ENCODE measurements at places on chromosomes 2 and 18.

GRCh38 chr2:12719400-12720277, 2.9 kb downstream of the TRIB2 start:
- no peak for DNase-seq

GRCh38 chr2:122421775-122422174, 666.3 kb downstream of the TSN start:
- no peak for DNase-seq

DNA sequence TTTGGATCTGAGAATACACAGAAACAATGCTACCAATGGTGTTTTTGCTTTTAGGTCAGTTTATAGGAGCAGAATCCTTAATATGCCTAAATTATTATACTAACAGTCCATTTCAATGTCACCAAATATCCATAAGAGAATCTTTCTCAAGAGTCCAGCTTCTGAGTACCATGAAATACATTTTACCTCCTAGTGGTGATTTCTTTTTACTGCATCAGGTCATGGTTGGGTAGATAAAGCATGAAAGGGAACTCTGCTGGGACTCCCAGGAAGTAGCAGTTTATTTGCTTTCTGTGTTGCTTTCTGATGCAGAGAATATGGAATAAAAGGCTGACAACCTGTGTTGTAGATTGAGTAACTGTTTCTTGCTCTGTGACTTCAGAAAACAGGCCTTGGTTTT, 115.6 kb downstream of the PPP1R1C start:
- no peak for DNase-seq

DNA sequence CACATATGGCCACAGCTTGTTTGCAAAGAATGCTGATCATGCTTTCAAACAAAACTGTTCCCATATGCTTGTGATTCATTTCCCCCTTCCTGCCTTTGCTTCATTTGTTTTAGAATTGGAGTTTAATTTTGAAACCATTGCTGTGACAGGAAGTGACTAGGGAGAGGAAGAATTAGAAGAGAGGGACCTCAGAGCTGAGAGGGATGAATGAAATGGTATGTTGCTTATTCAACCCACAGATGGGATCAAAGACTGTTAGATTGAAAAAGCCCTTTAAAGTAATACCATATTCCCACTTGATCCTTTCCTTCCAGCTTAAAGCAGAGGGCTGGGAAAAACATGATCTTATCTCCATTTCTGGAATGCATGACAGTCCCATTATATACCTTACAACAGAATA, 106.2 kb upstream of the RNF152 start:
- DNase-seq, result no peak

GRCh38 chr2:30583204-30583749, 136.2 kb downstream of the LCLAT1 start:
- no peak for DNase-seq

DNA sequence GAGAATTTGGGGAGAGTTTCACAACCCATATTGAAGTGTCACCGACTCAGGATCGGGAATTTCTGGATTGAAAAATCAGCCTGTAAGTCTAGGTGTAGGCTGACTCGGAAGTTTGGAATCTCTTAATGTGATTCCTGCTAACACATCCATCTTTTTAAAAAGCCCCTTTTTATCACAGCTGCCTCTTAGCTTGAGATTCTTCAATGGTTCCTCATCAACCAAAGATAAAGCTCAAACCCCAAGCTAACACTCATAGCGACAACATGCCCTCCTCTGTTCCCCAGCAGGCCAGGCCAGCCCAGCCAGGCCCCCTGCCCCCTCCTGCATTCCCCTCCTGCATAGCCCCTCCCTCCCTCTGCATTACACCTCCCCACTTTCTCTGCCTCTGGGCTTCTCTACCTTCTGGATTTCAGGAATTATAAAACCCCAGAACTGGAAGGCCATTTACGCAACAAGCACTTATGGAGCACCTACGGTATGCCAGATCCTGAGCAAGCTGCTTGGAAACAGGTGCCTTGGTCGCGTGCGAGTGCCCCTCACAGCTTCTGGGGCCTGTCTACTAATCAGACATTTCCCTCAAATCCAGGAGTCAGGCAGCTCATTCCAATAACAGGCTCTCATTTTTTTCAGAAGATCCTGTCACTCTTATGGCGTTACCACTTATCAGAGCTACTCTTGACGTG, 63.4 kb downstream of the EMX1 start:
- DNase-seq, result no peak

- no peak for DNase-seq
Measured at GRCh38 chr2:56191617-56192016, 7.8 kb downstream of the CCDC85A start.

DNA sequence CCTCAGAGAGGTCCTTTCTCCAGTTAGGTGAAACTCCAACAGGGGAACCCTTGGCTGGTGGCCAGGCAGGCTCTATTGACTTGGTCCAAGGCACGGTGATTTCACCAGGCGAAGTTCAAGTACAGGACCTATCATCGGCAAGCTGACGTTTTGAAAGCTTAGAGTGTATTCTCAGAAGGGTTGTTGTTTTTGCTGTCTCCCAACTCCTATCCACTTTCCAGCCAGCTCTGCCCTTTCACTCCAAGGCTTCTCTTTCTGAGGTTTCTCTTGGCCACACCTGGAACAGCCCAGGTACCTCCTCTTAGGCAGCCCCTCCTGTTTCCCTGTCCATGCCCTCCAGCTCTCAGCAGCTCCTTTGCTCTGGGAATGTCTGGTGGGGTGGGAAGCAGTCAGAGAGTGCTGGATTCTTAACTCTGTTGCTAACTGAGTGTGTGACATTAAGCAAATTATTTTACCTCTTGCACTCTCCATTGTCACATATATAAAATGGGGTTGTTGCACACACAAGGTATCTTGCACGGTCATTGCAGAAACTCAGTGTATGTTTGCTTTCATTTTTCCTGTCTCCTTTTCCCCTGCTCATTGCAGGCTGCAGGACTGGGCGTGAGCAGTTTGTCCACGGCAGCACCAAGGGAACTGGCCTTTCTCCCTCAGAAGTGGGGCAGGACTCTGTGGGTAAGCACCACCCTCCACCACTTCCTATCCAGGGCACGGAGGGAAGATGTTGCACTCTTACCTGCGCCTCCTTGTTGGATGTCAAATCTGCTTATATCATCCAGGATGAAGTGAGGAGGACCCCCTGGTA, 30.2 kb downstream of the CAPN13 start:
- no peak for DNase-seq

DNA sequence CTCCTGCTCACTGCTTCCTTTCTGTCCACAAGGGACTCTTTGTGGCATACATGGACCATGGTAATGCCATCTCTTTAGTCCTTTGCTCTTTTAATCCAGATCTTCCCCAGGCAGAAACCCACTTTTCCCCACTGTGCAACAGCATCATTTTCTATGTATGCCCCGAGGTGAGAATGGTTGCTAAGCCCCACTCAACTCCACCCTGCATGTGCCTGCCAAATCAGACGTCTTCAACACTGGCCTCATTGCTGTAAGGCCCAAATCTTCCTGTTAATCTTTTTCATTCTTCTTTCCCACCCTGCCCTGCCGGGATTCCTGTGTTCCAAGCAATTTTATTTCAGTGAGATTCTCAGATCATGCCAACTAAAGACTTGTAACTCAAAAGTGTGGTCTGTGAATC, 328.4 kb downstream of the PAX3 start:
- no peak for DNase-seq

DNA sequence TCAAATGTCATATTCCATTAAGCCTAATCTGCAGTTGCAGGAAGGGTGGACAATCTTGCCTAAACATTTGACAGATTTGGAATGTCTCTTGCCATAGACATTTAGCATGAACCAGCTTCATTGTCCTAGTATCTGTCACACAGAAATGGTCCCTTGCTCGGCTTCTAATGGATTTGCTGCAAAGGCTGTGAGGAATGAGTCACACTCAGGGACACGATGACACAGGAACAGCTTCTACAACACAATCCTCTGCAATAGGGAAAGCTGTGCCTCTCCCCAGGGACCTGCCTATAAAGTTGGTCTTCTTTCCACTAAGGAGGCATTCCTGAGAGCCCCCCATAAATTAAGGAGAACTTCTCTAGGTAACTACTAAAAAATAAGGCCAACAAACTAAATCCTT, 155.1 kb upstream of the L3MBTL4 start:
- no peak for DNase-seq

GRCh38 chr2:112876257-112876970, 34.6 kb upstream of the IL37 start:
- DNase-seq, result no peak

DNA sequence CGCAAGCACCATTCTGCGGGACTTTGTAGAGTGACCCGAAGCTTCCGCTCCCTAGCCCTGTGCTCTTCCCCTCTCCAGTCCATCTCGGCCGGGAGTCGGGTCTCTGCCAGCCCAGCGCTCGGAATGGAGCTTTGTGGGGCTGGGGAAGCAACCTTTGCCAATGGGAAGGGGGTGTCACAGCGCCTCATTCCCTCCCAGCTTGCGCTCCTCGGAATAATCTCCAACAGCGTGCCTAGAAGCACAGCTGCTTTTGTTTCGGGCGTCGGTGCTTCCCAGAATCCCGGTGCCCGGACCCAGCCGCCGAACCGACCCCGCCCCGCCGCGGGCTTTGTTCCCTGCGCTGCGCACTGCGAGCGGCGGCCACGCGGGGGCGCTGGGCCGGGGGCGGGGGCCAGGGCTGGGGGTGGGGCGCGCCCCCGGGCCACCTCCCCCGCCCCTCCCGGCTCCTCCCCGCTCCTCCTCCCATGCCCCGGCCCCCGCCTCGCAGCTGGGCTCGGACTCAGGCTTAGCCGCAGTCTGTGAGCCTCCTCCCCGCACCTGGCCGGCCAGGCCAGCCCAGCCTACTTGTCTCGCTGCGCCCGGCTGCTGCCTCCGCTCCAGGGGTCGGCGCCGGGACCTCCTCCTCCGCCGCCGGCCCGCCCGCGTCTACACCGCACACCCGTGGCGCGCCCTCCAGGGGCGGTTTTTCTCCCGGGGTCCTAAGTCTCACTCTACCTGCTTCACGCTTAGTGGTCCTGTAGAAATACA, 77.7 kb upstream of the SMAD2 start:
- peak; percentile 22 for DNase-seq

GRCh38 chr2:216799873-216800431, 59.9 kb downstream of the TNP1 start:
- no peak for DNase-seq

DNA sequence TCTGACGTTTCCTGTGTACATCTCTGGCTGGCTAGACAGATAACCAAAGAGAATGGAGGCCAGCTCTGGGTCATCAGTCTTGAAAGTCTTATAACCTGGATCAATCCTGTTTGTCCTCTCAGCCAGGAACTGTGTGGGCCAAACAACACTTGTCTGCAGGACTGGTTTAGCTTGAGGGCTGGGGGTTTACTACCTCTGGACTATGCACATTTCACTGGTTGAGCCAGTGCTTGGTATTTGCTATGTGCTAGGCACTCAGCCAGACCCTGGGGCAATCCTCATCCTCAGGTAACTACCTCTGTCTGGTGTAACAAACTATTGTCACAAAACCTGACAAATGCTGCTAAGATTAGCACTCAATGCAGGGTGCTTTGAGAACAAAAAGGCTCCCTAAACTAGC, 169.7 kb downstream of the HAUS1 start:
- DNase-seq, result no peak

DNA sequence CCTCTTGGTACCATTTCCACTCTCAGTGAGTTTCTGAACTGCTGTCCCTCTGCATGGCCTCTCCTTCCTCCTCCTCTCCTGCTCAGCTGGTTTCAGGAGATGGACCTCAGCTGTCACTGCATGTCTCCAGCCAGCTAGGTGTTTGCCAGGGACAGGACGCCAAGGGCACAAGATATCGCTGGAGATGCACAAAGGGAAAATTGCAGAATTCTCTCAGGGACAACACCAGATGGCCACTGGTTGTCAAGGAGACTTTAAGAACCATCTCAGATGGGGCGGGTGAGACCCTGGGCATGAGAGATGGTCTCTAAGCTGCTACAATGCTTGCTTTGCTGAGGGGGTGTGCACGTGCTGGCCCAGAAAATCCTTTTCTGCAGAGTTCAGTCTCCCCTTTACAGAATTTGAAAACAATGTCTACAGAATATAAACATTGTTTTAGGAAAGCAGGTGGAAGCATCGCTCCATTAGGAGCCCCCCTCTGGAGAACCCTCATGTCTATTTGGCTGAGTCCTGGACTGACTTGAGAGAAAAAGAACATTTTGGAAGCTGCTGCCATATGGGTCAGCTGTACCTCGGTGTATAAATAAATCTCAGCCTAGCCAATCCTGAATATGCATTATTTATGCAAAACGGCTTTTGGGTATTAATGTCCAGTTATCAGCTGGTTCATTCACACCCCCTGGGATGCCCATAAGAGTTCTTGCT, 57.8 kb upstream of the SPP2 start:
- no peak for DNase-seq

GRCh38 chr18:240175-240574, 27.7 kb downstream of the THOC1 start:
- no peak for DNase-seq

DNA sequence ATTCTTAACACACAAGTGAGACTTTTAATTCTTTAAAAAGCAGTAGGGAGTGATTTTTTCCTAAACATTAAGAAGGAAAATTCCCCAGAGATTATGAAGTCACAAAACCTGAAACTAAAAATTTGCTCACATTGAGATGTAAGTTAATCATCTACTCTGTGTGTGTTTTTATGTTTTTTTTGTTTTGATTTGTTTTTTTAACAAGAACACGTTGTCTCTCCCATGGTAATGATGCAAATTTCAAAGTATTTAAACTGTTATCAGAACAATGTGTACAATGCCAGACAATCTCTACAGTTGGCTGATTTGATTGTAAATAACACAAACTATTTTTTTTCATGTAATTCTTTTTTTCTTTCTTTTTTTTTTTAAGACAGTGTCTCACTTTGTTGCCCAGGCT, 71.5 kb downstream of the COLEC12 start:
- DNase-seq, result no peak

DNA sequence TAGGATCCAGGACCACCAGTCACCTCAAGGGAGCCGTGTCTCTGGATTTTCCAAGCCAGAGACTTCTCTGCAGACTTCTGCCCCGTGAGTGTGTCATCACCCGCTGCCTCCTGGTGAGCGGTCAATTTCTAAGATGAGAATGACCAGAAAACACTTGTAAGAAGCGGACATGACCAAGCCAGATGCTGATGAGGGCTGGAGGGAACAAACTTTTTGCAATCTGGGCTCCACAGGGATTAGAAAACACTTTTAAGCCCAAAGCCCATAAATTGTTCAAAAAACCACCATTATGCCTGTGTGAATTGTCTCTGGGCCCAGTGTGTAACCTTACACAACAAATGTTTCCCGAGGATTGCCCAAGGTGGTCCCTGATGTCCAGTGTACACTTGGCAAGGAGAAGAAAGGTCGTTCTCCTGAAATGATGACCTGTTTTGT, 5.3 kb upstream of the NPPC start:
- DNase-seq, result no peak

GRCh38 chr2:102002228-102002627, 10.5 kb downstream of the IL1R2 start:
- no peak for DNase-seq

DNA sequence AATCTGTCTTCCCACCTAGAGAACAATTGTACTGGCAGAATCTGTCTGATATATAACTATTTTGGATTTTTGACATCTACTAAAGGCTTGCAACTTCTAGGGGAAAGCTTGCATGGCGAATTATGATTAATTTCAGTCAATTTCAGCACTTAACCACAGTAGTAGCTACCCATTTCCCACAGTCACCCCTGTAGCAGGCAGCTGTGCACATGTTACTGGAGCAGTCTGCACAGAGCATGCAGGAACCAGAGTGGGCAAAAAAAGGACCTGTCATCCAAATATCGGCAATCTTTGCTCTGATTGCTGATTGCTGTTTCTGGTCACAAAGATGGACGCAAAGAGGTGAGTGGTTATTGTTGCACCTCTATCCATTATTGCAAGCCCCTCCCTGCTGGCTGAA, 473.3 kb downstream of the SPAG16 start:
- no peak for DNase-seq

GRCh38 chr18:1806884-1807615, 764.3 kb downstream of the METTL4 start:
- DNase-seq, result no peak

GRCh38 chr18:74633652-74634352, 36.1 kb downstream of the ZNF407 start:
- no peak for DNase-seq
